ENCODE measurements at places on chromosomes 6 and 20.

DNA sequence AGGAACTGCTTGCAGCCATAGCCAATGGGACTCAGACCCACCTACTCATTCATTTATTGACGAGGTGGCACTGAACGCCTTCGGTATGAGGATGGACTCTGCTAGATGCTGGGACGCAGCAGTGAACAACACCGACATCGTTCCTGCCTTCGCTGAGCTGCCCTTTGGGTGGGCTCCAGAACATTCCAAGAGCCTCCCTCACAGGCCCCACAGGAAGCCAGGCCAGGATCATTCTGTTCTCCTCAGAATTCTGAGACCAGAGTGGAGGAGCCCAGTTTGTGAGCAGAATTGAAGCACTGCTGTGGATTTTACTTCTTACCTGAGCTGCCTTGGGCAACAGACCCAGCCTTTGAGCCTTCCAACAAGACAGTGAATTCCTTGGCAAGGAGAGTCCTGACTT, 82.1 kb downstream of the KCNB1 start:
- DNase-seq = peak; percentile 20

- DNase-seq = no peak
Observed at GRCh38 chr6:85752602-85753001, 109.9 kb upstream of the SYNCRIP start.

GRCh38 chr6:124967444-124967843, 5.2 kb downstream of the RNF217 start:
- no peak for DNase-seq

- peak; percentile 11 for DNase-seq
Observed at GRCh38 chr6:9224539-9224938, 789.2 kb upstream of the SLC35B3 start.

DNA sequence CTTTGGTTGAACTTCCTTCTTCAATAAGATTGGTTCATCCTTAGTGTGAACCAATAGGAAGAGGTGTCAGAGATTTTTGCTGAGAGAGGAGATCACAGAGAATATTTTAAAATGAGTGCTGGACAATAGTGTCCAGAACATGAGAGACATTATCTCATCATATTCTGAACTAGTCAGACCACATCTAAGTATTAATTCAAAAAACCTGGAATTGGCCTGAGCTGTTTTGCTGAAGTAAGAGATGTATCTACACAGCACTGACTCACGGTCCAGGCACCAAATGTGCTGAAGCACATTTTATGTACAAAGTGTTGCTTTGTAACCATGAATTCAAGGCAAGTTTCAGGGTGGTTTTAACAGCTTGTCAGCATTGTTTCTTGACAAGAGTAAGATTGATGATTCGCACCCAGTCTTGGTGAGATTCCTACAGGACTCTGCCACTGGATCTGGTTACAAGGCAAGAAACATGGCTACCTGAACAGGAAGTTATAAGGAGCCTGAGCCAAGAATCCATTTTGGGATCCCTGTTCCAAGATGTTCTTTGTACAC, 178.2 kb upstream of the HEY2 start:
- peak; percentile 5 for DNase-seq

- DNase-seq = no peak
Observed at GRCh38 chr6:44442236-44442635, 54.7 kb downstream of the CDC5L start.

DNA sequence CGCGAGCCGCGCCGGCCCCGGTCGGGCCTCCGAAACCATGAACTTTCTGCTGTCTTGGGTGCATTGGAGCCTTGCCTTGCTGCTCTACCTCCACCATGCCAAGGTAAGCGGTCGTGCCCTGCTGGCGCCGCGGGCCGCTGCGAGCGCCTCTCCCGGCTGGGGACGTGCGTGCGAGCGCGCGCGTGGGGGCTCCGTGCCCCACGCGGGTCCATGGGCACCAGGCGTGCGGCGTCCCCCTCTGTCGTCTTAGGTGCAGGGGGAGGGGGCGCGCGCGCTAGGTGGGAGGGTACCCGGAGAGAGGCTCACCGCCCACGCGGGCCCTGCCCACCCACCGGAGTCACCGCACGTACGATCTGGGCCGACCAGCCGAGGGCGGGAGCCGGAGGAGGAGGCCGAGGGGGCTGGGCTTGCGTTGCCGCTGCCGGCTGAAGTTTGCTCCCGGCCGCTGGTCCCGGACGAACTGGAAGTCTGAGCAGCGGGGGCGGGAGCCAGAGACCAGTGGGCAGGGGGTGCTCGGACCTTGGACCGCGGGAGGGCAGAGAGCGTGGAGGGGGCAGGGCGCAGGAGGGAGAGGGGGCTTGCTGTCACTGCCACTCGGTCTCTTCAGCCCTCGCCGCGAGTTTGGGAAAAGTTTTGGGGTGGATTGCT, 1.3 kb downstream of the VEGFA start:
- DNase-seq = no peak

GRCh38 chr20:50073500-50073899, 39.5 kb downstream of the UBE2V1 start:
- DNase-seq = no peak
